ENCODE measurements at places on chromosomes 1 and 21. TPM values are rescaled to one million over a fixed set of nuclear protein-coding genes. Genes with fewer than 3 reads are reported as not detected.

The BEST4 gene
- 0.18 TPM for total RNA-seq

The GBP6 gene
- 0.40 TPM for total RNA-seq

The CACNA1S gene
- total RNA-seq, result not detected

The CCDC17 gene
- 3.3 TPM for total RNA-seq

The VHLL gene
- not detected for total RNA-seq

The ZNF697 gene
- 0.09 TPM for total RNA-seq

The HES3 gene
- total RNA-seq, result not detected

The KCND3 gene
- not detected for total RNA-seq

The ILDR2 gene
- total RNA-seq, result 4.3 TPM

The CACHD1 gene
- not detected for total RNA-seq

The PLXNA2 gene
- 8.4 TPM for total RNA-seq

The NUDT4B gene
- total RNA-seq, result 3.9 TPM

The FHAD1 gene
- total RNA-seq, result 1.7 TPM

The FALEC gene
- total RNA-seq, result not detected
